ENCODE measurements at places on chromosomes 4 and X.

DNA sequence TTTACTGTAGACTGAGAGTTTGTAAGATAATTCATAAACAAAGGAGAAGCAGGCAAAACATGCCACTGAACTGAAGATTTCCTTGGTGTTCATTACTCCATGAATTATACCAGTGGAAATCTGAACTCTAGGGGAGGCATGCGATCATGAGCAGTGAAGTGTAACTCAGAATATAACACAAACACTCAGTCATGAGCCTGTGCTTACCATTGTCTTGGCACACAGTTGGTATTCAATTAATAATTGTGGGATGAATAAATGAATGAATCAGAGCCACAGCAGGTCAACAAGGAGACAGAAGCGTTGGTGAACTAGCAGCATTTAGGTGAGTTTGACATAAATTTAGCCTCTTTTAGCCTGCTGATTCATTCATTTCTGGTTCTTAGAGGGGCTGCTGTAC lies 263.5 kb upstream of the DKK2 start:
- DNase-seq = no peak

GRCh38 chr4:155321006-155321405 lies 55.8 kb downstream of the MAP9 start:
- no peak for DNase-seq

DNA sequence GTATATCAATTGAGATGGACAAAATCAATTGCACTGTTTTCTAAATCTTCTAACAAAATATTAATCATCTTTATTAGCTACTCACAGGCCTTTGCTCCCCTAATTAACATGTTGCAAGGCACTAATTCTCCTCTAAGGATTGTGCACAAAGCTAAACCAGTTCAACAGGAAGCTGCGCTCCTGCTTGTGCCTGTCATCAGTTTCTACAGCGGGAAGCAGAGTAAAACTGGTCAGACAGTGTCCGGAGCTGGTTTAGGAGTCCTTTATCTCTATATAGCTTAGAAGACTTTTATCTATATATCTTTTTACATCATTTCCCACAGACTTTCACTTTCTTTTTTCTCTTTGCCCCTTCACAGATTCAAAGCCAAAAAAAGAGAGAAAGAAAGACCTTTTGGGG lies 79.1 kb downstream of the ELOVL6 start:
- no peak for DNase-seq

DNA sequence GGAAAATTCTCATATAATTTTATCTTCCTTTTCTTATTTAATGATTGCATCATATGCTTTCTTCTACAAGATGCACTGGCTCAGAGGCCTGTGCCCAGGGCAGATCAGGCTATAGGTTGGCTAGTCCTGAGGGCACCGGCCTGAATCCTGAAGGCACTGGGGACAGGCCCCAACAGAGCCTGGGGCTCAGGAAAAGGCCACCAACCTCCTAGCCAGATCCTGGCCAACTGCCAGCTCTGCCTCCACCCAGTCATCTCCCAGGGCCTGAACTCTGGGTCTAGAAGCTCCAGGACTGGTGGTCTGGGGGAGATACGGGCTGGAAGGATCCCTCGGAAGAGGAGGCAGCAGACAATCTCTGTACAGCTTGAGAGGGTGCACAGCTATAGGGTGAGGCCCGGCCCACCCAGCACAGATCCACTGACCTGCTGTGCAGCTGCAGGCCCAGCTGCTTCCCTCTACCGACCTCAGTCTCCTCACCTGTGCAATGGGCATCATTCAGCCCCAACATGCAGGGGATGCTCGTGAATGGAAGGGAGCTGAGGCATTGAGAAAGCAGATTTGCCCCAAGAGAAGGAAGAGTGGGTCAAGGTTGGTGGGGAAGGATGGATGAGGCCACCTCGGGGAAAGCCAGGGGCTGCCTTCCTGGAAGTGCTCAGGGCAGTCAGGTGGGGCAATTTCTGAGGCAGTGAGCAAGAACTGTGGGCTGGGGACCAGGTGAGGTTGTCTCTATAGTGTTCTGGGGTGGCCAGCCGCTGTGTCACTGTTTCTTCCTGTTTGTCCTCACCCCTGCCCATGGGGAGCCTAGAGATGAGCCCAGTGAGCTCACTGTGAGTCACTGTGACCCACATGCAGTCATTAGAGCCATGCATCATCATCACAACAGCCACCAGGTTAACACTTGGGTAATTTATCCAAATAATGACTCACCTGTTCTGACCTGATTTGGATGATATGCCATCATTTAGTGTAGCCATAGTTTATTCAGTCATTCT lies 22.4 kb upstream of the XAGE2 start:
- peak; percentile 31 for DNase-seq

GRCh38 chrX:69298466-69299140 lies 133.3 kb upstream of the PJA1 start:
- no peak for DNase-seq

GRCh38 chr4:71377561-71377960 lies 38.7 kb downstream of the SLC4A4 start:
- peak; percentile 47 for DNase-seq

DNA sequence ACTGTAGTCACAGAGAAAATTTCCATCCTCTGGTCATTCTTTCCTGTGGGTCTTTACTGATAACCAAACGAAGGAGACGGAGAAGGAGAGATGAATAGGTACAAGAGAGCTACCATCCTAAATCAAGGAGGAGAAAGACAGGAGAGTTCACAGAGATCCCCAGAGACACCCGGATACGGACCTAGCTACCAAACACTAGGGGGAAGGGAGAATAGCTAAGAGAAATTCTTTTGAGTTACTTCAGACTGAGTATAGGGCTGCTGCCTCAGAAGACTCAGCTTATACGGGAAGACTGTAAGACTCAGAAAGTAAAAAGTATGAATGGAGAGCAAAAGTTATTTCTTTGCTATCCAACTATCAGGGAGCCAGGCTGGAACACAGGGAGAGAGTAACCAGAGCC lies 572.1 kb downstream of the C4orf33 start:
- no peak for DNase-seq

DNA sequence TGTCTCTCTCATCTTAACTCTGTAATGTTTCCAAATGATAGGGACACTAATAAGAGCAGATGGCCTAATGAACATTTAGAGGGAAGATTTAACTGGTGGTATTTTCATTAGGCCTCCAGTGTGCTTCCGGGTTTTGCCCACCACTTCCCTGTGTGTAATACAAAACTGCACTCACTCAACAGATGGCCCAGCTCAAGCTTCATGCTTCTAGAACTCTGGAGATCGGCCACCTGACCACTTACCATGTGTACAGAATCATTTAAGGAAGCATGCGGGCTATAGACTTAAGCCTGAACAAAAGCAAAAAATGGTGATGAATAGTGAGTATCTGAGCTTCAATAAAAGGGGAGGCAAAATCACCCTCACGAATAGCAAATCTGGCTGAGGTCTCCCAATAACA lies 89.3 kb downstream of the SH2D1A start:
- no peak for DNase-seq

GRCh38 chr4:175614890-175615289 lies 197.2 kb downstream of the GPM6A start:
- DNase-seq = no peak

DNA sequence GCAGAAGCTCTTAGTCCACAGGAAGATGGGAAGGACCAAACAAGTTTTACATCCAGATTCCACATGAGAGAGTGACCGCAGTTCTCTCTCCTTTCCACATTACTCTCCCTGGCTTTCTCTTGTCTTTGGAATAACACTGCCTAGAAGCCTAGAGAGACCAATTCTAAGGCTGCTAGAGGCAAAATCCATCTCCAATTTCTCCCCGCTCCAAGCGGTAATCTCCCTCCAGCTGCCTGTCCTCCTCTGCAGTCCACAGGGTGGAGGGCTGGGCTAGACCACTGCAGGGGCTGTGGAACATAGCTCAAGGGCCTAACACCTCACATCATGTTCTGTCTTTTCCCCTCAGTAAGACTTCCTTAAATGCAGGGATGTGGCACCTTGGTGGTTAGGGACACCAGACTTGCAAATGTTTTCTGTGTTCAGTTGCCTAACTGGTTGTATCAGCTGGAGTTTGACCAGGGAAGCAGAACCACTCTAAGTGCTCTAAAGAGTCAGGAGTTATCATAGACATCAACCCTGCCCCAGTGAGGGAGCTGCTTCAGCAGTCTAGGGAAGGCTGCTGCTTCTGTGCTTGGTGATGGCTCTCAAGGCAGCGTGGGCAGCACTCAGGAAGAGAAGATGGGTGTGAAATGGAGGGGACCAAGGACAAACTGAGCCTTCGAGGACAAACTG lies 423.1 kb downstream of the BCOR start:
- no peak for DNase-seq

DNA sequence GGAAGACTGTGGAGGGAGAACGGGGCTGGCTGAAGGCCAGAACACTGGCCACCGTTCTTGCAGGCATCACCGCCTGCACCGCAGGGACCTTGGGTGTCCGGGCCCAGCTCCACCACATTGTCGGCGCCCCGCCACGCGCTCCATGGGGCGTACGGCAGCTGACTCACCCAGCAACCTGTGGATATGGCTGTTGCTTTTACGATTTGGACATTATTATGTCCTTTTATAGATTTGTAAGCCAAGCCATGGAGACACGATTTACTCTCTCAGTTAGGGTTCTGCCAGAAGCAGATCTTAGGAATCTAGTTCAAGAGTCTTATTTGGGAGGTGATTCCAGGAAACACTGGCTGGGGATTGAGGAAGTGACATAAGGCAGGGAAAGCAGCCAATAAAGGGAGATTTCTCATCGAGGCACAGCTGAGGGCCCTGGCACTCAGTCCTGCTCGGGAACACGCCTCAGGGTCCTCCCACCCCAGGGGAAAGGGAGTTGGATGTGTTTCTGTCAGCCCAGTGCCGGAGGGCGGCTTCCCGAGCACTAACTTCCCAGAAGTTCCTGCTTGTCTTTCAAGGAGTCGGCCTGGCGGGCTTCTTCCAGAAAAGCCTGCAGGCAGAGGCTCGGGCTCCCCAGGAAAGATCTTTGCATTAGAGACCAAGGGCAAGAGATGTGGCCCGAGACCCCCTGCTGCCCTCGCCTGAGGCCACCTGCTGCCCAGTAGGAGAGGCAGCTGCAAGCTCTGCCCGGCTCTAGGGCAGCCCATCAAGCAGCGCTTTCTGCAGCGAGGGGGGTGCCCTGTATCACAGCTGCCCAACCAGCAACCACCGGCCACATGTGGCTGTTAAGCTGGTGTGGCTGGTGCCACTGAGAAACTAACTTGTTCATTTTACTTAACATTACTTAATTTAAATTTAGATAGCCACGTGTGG lies 52.9 kb downstream of the CRMP1 start:
- no peak for DNase-seq

- DNase-seq = no peak
These were observed 74.3 kb downstream of the CFAP299 start for GRCh38 chr4:80409809-80410208.

- DNase-seq = no peak
These were observed 81.9 kb downstream of the REPS2 start for GRCh38 chrX:17028356-17028755.

DNA sequence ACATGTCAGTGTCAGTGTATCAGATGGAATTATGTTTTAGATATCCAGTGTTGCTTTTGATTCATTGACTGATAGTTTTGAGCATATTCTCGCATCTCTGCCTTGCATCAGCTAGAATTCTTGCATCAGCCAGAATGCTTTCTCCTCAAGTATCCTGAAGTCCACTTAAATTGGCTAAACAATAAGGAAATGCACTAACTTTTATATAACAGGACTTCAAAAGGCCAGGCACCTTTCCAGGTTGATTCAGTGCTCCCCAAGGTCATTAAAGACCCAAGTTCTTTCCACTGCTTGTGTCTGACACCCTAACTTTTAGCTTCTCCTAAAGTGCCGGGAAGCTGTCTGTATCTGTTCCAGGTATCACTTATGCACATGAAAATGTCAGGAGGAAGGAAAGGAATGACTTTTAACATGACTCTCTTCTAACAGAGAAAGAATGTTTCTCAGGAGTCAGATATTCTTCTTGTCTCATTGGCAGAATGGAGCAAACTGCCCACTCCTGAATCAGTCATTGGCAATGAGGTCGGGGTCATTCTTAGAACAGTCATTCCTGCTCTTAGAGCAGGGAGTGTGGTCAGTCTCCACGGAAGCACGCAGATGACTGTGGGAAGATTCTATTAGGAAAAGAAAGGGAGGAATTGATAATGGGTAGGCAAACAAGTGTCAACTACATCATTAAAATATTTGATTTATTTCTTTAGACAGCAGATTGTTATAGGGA lies 92.9 kb upstream of the TLL1 start:
- no peak for DNase-seq

DNA sequence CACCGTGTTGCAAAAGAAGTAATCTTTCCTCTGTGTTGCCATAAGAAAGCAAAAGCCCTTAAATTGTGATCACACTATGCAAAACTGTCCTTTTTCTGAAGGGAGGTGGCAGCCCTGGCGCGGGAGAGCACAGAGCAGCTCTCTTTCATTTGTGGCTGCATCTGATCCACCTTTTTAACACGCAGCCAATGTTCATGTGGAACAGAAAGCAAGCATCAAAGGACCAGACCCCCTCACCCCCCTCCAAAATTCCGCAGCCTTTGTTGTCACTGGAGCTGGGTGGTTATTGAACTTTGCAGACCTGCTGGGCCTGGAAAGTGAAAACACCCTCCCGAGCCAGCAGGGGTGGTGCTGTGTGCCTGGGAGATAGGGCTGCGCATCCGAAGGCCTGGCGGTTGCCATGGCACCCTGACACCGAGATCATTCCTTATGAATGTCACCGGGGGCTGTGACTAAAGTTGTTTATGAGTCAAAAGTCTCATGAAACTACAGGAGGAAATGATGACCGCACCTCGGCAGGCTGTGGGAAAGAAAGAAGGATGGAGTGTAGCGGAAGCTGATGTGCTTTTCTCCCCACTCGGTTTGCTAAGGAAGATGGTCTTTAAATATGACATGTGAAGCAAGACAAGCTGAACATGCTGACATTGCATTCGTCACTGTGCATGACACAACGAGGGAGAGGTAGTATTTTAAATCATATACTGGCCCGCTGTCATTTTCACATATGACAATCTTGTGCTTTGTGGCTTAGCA lies 367.4 kb downstream of the UNC5C start:
- peak; percentile 59 for DNase-seq

GRCh38 chr4:159137176-159137575 lies 34.3 kb downstream of the RAPGEF2 start:
- no peak for DNase-seq

DNA sequence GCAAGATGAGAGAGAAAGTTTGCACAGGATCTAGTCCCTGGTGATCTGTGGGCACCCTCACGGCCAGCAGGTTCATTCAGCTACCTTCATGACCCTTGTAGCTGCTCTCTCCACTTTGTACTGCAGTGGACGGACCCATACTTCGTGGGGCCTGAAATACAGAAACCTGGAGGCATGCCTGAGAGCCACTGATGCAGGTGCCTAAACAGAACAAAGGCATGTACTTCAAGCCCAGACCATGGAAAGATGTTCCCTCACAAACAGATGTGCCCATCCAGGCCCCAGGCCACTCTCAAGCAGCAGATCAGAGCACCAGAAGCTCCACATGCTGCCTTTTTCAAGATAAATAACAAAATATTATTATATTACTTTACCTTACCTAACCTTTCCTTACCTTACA lies 1629.0 kb downstream of the ARAP2 start:
- DNase-seq = no peak

DNA sequence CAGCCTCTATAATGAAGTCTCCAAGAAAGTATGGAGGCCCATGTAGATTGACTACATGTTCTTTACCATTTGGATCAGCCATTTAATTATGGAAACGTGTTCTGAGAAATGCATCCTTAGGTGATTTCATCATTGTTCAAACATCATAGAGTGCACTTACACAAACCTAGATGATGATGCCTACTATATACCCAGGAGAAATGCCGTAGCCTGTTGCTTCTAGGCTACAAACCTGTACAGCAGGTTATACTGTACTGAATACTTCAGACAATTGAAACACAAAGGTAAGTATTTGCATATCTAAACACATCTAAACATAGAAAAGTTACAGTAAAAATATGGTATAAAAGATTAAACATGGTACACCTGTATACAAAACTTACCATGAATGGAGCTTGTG lies 186.5 kb upstream of the FSTL5 start:
- DNase-seq = no peak

Data from urothelium cell line (cell line).